ENCODE measurements at places on chromosomes 11 and 22. TPM values are rescaled to one million over a fixed set of nuclear protein-coding genes. Genes with fewer than 3 reads are reported as not detected.

CDKN1C gene
- total RNA-seq: 5.6 TPM

LRRN4CL gene
- 0.19 TPM for total RNA-seq

WBP2NL gene
- 0.98 TPM for total RNA-seq

DNAJB13 gene
- not detected for total RNA-seq

LYVE1 gene
- 5.9 TPM for total RNA-seq

HTATIP2 gene
- total RNA-seq: 49.4 TPM

GLYAT gene
- total RNA-seq: not detected

DERL3 gene
- not detected for total RNA-seq

MMP10 gene
- 87.9 TPM for total RNA-seq

BLID gene
- total RNA-seq: 8.2 TPM

HBG2 gene
- total RNA-seq: not detected

OR4D5 gene
- total RNA-seq: not detected

CDON gene
- 3.3 TPM for total RNA-seq

SC5D gene
- 29.2 TPM for total RNA-seq

ACTN3 gene
- total RNA-seq: 0.19 TPM

CHADL gene
- 0.98 TPM for total RNA-seq

SLN gene
- not detected for total RNA-seq

KDM4E gene
- not detected for total RNA-seq

LPXN gene
- 7.4 TPM for total RNA-seq

SLC1A2 gene
- not detected for total RNA-seq

LRP4 gene
- 1.4 TPM for total RNA-seq

VSIG2 gene
- total RNA-seq: 0.33 TPM

ALX4 gene
- total RNA-seq: not detected

OR52H1 gene
- 0.65 TPM for total RNA-seq

MRGPRX3 gene
- not detected for total RNA-seq

ASCL2 gene
- not detected for total RNA-seq

CALCA gene
- total RNA-seq: not detected

ZP1 gene
- total RNA-seq: not detected

RTN4R gene
- 0.65 TPM for total RNA-seq

SULT4A1 gene
- total RNA-seq: 0.98 TPM

ZNF70 gene
- 7.2 TPM for total RNA-seq

FGF3 gene
- not detected for total RNA-seq

PRG2 gene
- total RNA-seq: not detected
